ENCODE measurements at places on chromosomes 12 and 14.

- DNase-seq, result no peak
Measured at GRCh38 chr12:52617403-52617785, 965 bp downstream of the KRT73 start.

DNA sequence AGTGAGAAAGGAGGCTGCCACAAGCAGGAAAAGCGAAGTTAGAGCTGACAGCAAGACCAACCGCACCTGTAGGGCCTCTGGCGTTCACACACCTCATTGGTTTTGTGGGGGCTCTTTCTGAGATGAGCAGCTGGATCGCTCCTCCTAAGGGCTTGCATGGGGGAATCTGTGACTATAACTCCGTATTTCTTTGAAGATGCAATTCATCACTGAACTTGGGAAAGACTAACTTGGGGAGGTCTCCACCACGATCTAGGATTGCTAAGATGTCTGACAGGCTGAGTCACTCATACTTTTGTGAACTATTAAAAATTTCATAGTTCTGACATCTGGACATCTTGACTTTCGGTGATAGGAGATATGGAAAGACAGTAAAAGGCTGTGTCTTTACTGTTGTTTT, 173.6 kb downstream of the ETV6 start:
- no peak for DNase-seq

DNA sequence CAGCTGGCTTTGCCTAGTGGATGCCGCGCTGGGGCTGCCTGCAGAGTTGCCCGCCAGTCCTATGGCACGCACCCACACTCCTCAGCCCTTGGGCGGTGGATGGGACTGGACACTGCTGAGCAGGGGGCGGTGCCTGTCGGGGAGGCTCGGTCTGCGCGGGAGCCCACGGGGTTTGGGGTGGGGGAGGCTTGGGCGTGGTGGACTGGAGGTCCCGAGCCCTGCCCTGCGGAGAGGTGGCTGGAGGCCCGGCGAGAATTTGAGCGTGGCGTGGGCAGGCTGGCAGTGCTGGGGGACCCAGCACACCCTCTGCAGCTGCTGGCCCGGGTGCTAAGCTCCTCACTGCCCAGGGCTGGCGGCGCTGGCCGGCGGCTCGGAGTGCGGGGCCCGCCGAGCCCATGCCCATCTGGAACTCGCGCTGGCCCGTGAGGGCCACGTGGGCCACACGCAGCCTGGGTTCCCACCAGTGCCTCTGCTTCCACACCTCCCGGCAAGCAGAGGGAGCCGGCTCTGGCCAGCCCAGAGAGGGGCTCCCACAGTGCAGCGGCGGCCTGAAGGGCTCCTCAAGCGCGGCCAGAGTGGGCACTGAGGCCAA, 68.1 kb downstream of the ETNK1 start:
- DNase-seq, result no peak

DNA sequence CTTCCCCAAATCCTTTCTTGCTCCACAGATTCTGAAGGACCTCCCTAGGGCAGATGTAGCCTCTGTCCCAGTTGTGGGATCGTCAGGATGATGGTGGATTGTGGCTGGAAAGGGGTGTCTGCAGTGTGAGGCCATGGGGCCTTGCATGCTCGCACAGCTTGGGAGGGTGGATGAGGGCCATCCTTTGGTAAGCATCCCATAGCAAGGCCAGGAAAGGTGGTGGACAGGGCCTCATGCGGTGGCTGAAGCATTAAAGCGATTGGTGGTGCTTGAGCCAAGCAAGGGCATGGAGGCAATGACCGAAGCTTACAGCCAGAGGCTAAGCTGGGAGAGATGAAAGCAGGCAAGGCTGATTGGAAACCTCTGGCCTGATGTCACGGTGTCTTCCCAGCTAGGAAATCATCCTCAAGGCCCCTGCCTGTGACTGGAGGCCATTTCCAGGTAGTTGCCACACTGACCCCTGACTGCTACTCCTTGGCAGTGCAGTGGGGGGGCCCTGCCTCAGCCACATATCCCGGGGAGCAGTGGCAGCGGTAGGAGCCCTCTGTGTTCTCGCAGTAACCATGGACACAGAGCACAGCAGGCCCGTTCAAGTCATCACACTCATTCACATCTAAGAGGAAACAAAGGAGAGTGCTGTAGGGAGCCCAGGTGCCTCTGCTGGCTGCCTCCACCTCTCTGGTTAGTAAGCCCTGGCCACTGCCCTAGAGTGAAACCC, 7.0 kb downstream of the ISCA2 start:
- DNase-seq, result no peak

DNA sequence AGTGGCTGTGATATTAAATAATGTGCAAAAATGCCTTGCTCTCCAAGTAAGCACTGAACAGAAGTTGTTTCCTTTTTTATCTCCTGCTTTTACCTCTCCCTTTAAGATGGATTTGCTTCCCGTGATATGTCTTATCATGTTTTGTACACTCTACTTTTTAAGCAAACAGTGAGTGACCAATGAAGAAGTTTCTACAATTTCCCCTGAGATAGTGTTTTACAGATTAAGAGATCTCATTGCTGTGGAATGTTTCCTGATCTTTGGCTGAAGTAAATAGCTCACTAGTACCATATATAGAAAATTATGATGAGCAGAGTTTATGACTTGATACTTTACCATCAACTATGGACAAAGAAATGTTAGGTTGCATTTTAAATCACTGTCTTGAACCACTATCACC, 184.8 kb upstream of the PDE3A start:
- no peak for DNase-seq

DNA sequence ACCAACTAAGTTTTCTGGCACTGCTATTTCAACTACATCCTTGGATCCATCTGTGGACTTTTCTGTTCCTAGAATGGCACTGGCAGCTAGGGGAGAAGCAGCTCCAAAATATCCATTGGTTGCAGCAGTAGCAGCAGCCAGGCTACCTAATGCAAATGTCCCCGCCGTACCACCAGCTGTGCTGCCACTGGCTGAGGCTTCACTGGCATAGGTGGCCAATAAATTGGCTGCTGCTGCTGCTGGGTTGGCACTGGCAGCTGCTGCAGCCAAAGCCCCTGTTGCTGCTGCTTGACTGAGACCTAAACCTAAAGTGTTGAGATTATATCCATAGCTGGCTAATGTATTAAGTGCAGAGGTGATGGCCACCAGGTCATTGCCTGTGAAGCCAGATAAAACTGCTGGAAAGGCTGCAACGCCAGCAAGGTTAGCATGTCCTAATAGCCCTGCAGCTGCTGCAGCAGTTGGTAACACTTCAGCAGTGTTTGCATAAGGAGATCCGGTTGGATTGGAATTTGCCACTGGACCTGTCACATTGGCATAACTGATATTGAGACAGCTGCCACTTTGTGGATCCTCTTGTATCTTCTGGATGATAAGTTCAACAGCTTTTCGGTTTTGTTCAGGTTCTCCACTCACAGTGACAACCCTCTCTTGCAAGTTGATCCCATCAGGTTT, 149.5 kb downstream of the NOVA1 start:
- no peak for DNase-seq

- DNase-seq, result no peak
Measured at GRCh38 chr12:108757856-108758255, 26.5 kb upstream of the CORO1C start.

GRCh38 chr12:58384196-58384595, 442.8 kb downstream of the ATP23 start:
- DNase-seq, result no peak

- no peak for DNase-seq
Measured at GRCh38 chr12:6201213-6201608, 1.0 kb downstream of the CD9 start.

GRCh38 chr12:102811110-102811737, 105.8 kb downstream of the PAH start:
- no peak for DNase-seq

All from HL-60 (cell line).